Inflammatory macrophage (primary cell): ENCODE measurements at places on chromosomes 3 and 15.

DNA sequence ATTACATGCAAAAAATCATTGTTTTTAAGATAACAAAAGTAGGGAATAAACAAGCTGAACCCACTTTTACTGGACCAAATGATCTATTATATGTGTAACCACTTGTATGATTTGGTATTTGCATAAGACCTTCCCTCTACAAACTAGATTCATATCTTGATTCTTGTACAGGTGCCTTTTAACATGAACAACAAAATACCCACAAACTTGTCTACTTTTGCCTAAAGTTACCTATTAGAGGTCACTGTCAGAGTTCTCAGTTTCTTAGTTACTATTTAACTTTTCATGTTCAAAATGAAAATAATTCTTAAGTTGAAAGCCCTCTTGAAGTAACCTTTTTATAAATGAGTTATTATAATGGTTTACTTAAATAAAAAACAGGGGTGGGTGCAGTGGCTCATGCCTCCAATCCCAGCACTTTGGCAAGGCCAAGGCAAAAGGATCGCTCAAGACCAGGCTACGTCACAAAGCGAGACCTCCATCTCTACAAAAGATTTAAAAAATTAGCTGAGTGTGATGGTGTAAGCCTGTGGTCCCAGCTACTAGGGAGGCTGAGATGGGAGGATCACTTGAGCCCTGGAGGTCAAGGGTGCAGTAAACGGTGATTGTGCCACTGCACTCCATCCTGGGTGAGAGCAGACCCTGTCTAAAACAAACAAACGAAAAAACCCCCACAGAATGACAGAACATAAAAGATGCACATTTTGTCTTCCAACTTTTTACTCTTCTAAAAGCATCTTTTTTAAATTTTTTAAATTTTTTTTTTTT, 16.0 kb downstream of the ACTR8 start:
- no peak for DNase-seq

DNA sequence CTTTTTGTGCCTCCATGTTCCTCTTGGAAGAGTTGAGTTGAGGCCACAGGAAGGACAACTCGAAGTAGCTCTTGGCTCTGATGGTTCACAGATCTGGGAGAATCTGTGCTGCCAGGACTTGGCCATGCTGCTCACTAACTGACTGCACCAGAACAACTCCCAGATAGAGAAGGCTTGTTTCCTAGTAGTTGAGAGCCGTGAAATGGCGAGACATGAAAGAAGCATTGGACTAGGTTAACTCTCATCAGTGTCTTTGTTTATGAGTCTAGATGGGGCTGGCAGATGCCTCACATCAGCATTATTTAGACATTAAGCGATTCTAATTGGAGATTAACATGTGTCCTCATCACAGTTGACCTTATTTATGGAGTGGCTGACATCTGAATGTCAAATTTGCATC, 92.9 kb upstream of the AGBL1 start:
- no peak for DNase-seq

GRCh38 chr3:122077293-122078234, 22.4 kb downstream of the CD86 start:
- DNase-seq, result peak; percentile 34

- DNase-seq, result peak; percentile 95
Measured at GRCh38 chr15:75625542-75626347, at the start of gene SNUPN. Gene SNUPN (minus strand): TSS chr15:75625725. CDS start chr15:75621051, 4,674 bp downstream.

DNA sequence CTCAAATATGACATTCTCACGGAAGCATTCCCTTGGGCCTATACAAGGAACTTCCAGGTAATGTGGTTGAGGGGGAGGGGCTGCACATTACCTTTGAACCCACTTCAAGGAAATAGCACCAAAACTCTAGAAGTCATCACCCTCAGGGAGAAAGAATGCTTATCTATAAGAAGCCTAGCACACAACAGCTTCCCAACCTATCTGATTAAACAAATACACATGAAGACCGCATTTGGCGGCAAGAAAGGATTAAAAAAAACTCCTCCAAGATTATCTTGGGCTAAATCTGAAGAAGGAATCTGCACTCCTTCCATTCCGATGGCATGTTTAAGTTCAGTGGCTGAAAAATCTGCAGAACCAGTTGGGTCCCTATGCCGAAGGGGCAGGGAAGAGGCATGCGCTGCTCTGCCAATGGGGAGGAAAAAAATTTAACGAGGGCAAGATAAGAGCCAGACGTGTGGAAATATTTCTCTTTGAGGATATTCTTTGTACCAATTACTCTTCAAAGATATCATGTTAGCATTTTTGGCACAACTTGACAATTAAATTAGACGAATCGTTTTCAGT, 82.0 kb upstream of the WNT5A start:
- DNase-seq, result no peak

DNA sequence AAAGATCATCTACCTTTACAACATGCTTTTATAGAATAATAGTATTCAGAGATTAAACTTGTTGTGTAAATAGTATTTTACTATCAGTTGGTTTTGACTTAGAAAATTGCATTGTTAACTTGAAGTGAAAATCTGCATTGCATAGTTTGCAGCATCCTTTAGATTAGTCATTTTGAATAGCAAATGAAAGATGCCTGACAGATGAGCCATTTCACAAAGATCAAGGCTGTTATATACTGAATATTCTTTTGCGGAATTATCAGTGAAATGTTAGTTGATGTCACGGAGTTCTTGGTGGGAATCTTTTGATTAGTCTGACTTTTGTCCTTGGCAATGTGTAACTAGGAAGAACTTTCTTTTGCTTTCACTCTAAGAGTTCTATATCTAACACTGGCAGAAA, 24.5 kb downstream of the RSRC1 start:
- no peak for DNase-seq

GRCh38 chr3:78741066-78741645, 1026.6 kb downstream of the ROBO1 start:
- DNase-seq, result no peak

- no peak for DNase-seq
Measured at GRCh38 chr3:33023176-33024136, 72.0 kb downstream of the CCR4 start.

DNA sequence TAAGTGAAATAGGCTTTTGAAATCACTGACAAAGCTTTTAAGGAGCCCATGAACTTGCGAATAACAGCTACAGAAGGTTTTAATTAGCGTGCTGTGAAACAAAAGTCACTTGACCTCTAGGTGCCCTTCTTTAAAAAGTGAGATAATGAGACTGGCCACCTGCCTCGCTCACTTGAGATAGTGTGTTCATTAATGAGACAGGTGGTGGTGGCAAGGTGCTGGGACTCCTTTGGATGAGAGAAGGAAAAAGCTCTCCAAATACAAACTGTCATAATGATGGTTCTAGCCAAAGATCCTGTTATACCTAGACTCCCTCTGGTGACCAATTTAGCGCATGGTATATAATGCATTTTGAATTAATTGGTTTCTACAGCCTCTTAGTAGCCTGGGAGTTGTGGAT, 22.7 kb upstream of the IREB2 start:
- DNase-seq, result no peak

DNA sequence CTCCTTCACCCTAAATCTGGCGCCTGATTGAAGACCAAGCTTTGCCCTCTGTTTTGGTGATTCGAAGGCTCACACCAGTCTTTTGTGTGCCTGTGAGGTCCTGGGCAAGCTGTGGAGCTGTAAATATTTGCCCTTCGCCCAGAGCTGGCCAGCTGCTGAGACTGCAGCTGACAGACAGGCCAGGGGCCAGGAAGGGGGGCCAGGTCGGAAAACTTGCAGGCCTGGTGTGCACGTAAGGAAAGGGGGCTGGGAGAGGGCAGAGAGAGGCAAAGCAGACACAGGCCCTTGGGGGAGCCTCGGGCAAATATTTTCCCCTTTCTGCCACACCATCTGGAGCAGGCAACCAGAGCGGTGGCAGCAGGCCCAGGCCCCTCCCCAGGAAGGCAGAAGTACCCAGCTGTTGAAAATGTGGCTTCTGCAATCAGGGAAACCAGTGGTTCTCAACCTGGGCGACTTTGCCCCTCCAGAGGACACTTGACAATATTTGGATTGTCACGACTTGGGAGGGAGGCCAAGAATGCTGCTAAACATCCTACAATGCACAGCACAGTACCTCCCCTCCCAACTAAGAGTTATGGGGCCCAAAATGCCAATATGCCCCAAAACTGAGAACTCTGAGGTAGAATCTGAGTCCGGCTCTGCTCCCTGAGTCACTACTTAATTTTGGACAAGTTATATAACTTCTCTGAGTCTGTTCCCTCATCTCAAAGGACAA, 2.5 kb downstream of the PDZRN3 start:
- no peak for DNase-seq

DNA sequence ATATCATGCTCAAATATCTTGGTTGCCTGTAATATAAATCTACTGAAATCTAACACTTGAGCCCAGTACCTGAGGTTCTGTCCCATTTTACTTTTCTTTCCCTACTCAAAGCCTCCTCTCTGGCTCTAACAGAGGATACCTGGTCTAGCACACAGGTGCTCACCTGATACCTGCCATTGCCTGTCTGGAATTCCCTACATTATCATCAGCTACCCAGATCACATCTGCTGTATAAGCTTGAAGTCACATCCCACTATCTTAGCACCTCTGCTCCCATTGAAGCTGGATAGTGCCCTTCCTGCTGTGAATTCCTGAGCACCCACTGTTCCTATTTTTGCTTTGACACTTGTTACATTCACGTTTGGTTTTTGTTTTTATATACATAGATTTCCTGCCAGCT, 30.5 kb downstream of the GYG1 start:
- DNase-seq, result no peak

DNA sequence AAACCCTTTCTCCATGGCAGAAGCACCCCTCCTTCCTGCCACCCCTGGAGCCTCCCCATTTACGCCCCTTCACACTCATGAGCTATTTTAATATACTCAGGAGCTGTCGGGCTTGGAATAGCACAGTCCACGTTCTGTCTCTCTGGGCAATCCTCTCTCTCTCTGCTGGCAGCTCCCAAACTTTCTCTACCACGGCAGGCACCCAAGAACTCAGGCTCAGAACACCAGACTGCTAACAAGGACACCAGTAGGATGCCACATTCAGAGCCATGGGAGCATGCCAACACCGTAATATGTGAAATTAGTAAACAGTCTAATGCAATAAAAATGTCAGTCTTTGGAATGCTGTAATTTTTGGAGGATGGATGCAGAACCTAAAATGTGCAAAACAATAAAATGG, 19.3 kb downstream of the TNFAIP8L3 start:
- DNase-seq, result no peak

GRCh38 chr3:174659511-174659910, 199.6 kb upstream of the NAALADL2 start:
- no peak for DNase-seq

GRCh38 chr3:43759297-43759782, 68.6 kb downstream of the ABHD5 start:
- DNase-seq, result peak; percentile 38

GRCh38 chr15:31347981-31348803, 21.6 kb downstream of the KLF13 start:
- no peak for DNase-seq

GRCh38 chr3:132134611-132135010, 99.8 kb upstream of the CPNE4 start:
- DNase-seq, result no peak

- DNase-seq, result no peak
Measured at GRCh38 chr3:126422121-126422520, 27.4 kb downstream of the CFAP100 start.

GRCh38 chr3:62093025-62093424, 280.3 kb downstream of the FEZF2 start:
- DNase-seq, result no peak

DNA sequence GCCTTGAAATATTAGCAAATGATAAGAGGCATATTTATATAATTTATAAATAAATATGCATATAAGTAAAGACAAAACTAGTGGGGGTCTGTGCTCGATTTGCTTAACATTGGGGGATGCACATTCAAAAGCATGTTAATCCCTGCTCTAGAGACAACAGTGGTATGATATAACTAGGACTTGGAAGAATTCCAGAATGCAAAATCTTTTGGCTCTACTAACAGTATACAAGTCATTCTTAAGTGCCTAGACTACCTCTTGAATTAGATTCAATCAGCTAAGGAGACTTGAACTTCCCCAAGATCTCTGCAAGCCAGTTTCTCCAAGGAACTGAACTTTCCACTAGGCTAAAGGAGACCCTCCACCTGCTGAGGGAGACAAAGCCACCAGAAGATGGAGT, 282.7 kb upstream of the RORA start:
- DNase-seq, result no peak

DNA sequence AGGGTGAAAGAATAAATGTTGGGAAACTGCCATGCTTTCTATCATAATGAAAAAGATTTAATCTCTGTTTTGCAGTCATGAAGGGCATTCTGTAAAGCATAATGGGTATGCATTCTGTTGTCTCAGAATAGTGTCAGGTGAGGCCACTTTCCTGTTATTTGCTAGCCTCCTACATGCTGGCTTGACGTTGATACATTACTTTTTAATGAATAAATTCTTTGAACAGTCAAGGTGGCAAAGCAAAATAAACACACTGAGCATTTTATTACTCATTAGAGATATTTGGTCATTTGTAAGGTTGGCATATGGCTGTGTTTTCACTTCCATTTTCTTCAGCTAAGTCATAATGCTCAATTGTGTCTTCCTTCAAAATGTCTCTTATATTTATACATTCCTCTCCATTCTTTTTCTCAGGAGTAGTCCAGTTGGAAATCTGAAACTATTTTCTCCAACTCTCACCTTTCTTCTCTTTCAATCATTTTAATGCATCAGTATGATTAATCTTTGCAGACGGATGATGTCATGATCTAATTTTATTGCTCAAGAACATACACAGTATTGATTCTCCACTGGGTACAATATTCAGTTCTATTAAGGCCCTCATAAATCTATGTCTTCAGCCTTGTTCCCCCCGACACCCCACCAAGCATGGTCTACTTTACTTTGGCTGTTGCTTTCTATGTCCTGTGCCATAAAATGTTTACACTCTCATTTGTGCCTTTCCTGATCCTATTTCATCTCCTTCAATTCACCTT, 290.7 kb downstream of the GBE1 start:
- DNase-seq, result no peak

- DNase-seq, result no peak
Measured at GRCh38 chr3:20696388-20697150, 510.6 kb upstream of the SGO1 start.

DNA sequence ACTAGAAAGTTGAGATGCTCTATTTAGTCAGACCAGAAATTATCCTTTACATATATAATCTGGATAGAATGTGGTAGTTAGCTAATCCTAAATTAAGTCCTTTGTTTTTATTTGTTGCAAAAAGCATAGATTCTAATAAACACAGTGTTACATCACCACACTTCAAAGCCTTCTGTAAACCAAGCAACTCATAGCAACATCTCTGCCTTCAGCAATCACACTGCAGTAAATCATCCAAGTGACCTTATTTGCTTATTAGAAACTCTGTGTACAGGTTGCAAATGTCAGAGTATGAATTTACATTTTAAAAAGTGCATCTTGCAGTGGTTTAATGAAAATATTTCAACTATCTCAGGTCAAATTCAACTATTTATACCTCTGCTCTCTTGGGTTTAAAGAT, 242.5 kb downstream of the GBE1 start:
- DNase-seq, result no peak

- no peak for DNase-seq
Measured at GRCh38 chr3:151175952-151176351, 27.1 kb downstream of the GPR171 start.
